ENCODE measurements at places on chromosomes 16 and 17.

GRCh38 chr17:43789482-43789881 lies 9.2 kb downstream of the CFAP97D1 start:
- no peak for DNase-seq

DNA sequence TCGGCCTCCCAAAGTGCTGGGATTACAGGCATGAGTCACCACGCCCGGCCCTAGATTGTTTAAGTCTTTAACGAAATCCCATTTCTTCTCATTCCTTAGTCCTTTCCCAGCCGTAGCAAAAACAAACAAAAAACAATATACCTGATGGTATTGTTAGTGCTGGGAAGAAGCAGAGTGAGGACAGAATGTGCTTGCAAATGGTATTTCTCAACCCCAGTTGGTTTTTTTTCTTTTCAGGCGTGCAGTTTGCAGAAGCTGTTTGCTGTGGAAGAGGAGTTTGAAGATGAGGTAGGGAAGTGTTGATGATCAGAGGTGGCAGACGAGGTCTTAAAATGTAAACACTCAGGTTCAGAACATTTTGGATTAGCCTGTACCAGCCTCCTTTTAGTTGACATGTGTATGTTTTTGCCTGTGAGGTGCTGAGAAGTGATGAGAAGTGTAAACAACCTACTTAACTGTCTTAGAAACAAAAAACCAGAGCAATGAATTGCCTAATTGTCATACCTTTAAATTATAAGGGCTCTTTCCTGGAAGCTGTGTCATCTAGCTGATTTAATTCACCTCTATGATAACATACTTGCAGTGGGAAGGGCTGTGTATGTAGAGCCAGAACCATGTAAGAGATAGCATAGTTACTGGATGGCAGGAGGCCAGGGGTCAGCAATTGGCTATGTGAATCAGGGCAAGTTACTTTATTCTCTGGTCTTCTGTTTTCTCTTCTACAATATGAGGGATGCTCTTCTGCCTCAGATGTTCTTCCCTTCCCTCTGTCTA lies 3.4 kb downstream of the HROB start:
- no peak for DNase-seq

DNA sequence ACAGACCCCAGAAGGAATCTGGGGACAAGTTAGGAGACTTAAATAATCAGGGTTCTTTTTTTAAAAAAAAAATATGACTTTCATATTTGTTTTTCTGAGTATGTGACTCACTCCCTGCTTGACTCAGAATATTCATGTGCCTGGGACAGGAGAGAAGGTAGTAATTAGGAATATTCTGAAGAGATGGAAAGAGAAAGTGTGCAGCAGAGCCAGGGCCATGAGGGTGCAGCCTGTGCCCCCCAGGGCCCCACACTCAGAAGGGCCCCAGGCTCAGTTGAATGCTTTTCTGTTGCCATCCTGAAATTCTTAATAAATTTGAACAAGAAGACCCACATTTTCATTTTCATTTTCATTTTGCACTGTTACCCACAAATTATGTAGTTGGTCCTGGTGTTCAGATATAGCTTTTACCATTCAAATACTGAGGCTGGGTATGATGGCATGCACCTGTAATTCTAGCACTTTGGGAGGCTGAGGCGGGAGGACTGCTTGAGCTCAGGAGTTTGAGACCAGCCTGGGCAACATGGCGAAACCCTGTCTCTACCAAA lies 11.5 kb upstream of the LONP2 start:
- no peak for DNase-seq

GRCh38 chr17:49342575-49342936 lies 19.5 kb downstream of the ZNF652 start:
- DNase-seq, result no peak

DNA sequence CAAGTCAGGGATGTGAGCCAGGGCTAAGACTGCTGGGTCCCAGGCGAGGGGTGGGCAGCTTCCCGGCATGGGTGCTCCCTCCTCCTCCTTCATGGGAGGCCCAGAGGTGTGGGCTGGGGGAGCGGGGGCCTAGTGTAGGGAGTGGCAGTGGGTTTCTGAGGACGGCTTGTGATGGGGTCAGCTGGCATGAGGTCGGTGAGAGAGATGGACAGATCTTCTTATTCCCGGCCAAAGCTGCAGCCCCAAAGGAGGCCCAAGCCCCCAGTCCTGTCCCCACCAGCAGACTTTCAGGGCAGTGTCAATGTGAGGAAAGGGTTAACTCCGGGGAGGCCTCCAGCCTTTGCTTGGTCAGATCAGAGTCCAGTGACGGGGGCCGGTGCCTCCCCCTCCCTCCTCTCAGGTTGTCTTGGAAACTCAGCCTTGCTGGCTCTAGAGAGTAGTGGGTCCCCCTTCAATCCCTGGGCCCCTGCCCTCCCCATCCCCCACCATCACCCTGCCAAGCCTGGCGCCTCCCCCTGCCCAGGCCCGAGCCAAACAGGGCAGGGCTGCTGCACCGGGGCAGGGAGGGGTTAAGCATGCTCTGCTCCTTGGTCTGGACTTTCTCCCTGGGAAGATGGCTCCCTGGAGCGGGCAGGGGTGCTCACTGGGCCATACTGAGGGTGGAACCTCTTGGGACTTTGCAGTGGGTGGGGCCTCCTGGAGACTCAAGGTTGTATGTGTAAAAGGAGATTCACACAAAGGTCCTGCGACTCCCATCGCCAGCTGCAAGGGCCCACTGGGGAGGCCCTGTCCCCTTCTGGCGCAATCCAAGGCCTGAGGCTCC lies 12.4 kb downstream of the NAT9 start:
- no peak for DNase-seq

DNA sequence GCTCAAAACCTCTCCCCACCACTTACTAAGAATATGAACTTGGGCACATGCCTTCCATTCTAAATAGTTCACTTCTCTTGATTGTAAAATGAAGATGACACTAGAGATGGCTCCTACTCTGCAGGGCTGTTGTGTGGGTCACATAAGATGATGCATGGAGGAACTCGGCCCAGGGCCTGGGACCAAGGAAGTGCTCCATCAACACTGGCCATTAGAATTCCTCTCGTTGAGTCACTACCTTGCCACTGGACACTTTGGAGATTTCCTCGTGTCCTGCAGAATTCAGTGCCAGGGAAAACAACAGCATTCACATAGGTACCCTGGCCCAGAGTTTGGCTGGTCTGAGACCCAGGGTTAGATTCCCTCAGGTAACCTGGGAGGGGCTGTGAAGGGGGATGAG lies 18.6 kb downstream of the HNF1B start:
- no peak for DNase-seq

DNA sequence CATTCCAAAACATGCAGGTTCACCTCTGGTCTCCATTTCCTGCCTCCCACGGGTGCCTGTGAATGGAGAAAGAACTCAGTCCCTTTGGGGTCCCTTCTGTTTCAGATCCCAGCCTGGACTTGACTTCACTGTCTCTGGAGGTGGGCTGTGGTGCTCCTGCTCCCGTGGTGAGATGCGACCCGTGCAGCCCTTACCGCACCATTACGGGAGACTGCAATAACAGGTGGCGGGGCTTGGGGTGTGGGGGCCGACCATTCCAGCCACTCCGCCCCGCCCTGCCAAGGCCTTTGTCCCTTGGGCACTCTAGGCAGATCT lies 10.5 kb downstream of the LPO start:
- no peak for DNase-seq

DNA sequence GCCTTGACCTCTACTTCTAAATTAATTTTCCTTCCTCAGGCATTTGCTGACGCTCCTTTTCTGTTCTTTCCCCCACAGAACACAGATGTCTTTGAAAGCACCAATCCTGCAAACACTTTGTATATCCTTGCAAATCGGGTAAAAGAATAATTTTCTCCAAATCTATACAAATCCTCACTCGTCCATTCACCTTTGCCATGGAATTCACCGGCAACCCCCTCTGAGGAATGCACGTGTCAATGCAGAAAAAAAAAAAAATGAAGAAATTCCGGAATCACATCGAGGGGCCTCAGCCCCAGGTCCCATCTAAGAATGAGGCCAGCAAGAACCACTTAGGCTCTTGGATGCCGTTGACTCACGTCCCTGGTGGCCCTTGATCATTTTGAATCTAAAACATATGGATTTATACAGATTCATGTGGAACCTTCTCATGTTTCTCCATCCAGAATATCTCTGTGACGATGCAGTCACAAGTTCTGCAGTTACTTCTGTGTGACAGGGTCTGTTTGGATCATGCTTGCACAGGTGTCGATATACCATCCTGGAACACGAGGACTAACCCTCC lies 136.9 kb downstream of the RBFOX3 start:
- no peak for DNase-seq

GRCh38 chr17:68539548-68540467 lies 27.6 kb downstream of the PRKAR1A start:
- DNase-seq, result no peak

DNA sequence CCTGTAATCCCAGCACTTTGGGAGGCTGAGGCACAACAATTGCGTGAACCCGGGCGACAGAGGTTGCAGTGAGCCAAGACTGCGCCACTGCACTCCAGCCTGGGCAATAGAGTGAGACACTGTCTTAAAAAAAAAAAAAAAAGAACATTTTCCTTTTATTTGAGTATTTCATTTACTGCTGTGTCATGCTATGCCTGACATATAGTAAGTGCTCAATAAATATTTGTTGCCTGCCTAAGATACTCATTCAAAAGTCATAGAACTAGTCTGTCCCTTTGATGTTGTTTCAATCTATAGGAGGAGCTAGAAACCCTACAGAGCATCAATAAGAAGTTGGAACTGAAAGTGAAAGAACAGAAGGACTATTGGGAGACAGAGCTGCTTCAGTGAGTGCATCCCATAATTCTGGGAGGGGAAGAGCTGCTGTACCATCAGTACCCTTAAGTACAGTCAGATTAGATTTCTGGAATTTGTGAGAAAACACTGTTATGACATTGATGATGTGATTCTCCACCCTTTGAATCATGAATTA lies 20.0 kb downstream of the CALCOCO2 start:
- DNase-seq, result no peak

Measured in frontal cortex (tissue), 4 donors.